Endothelial cell of umbilical vein (primary cell): ENCODE measurements at places on chromosomes 7 and 10.

GRCh38 chr7:105596866-105597265, 15.6 kb upstream of the EFCAB10 start:
- no peak for DNase-seq

GRCh38 chr7:140079121-140079536, 16.4 kb upstream of the PARP12 start:
- peak; percentile 22 for DNase-seq

GRCh38 chr10:120138689-120139088, 246.2 kb downstream of the SEC23IP start:
- no peak for DNase-seq

DNA sequence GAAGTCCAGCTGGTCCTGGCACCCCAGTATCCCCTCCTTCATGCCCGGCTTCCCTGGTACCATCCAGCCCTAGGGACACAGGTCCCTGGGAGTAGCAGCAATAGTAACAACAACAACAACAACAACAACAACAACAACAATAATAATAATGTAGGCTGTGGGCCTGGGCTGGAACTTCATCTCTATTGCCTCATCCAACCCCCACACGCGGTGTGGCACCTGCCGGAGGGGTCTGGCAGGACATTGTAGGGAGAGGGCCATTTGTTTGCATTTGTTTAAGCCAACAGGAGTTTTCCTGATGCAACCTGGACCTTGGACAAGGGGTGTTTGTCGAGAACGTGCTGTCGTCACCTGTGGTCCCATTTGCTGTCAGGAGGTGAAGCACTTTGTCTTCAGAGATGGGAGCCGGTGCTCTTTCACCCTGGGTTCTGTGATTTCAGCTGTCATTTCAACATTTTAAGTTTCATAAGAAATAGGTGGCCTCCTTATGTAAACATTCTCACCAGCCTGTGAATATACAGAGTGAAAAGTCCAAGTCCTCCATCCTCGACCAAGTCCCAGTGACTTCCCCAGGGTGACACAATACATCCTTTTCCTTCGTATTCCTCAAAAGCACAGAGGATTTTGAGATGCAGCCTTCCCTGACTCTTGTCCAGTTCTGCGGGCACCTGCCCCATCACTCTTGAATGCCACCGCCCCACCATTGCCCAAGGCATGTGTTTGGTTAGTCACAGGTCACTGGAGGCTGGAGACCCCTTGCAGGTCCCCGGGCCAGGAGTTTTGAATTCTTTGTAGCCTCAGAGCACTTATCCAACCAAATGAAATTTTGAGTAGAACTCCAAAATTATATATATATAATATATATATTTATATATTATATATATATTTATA, 9.2 kb downstream of the LHPP start:
- no peak for DNase-seq
